ENCODE measurements at places on chromosomes 11 and 22. TPM values are rescaled to one million over a fixed set of nuclear protein-coding genes. Genes with fewer than 3 reads are reported as not detected.

The CREB3L1 gene
- 40.5 TPM for total RNA-seq

The LMO2 gene
- 42.0 TPM for total RNA-seq

The CD82 gene
- 88.4 TPM for total RNA-seq

The KLHL35 gene
- 1.4 TPM for total RNA-seq

The SPDYC gene
- not detected for total RNA-seq

The TP53I11 gene
- total RNA-seq: 95.5 TPM

The NELL1 gene
- total RNA-seq: not detected

The ASPHD2 gene
- total RNA-seq: 1.3 TPM

The PANX2 gene
- 2.1 TPM for total RNA-seq
